H54 (cell line): ENCODE measurements at places on chromosomes 13 and 19.

DNA sequence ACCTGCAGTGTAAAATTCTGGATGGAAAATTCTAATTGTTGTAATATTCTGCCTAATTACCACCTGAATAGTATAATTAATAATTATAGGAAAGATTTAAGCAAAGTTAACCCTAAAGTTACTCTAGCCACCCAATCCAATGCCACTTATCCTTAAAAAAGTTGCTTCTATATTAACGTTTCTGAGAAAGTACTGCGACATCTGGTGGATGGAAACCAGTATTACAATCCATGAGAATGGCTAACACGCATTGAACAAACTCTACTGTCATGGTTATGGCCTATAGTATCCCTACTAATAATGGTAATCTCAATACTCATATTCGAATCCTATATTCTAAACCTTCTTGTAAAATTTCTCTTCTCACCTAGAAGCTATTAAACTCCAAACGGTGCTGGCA, 1551.8 kb downstream of the SLITRK1 start:
- no peak for DNase-seq

DNA sequence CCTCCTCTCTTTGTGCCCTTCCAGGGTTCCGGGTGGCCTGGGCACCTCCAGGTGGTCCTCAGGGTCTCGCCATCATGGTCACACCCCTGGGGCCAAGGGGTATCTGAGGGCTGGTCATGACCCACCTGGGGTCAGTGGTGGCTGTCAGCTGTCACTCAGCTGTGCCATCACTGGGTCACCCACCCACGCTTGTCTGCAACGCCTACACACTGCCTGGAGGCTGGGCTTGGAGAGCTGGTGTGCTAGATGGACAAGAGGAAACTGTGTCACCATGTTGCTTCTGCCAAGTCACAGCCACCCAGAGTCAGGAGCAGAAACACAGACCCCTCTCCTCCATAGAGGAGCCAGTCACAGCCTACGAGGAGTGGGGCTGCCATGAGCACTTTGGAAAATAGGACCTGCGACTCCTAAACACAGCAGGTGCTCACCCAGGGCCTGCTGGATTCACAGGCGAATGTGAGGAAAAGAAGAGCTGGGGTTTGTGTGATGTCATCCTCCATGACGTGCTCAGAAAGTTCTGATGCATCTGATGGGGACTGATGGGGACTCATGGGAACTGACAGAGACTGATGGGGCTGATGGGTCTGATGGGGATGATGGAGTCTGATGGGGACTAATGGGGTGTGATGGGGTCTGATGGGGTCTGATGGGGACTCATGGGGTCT, 10.7 kb upstream of the GRTP1 start:
- no peak for DNase-seq

- DNase-seq, result no peak
Observed at GRCh38 chr13:66138172-66138811, 1091.8 kb downstream of the PCDH9 start.

- no peak for DNase-seq
Observed at GRCh38 chr13:73413656-73414055, 354.9 kb downstream of the KLF5 start.

DNA sequence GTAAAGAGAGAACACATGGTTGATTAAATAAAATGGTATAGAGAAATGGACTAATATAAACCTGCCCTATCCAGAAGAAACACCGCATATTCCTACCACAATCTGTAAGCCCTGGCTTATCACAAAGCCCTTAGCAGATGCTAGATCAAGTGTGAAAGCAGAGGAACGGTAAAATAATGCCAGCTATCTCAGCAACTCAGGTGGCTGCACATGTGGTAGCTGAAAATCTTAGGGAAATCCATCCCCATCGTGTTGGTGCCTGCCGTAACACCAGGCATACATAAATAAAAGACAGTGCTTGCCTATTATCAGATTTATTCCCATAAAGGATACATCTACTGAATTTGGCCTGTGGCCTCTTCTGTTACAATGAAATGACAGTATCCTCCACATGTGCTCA, 304.1 kb upstream of the MAB21L1 start:
- no peak for DNase-seq

DNA sequence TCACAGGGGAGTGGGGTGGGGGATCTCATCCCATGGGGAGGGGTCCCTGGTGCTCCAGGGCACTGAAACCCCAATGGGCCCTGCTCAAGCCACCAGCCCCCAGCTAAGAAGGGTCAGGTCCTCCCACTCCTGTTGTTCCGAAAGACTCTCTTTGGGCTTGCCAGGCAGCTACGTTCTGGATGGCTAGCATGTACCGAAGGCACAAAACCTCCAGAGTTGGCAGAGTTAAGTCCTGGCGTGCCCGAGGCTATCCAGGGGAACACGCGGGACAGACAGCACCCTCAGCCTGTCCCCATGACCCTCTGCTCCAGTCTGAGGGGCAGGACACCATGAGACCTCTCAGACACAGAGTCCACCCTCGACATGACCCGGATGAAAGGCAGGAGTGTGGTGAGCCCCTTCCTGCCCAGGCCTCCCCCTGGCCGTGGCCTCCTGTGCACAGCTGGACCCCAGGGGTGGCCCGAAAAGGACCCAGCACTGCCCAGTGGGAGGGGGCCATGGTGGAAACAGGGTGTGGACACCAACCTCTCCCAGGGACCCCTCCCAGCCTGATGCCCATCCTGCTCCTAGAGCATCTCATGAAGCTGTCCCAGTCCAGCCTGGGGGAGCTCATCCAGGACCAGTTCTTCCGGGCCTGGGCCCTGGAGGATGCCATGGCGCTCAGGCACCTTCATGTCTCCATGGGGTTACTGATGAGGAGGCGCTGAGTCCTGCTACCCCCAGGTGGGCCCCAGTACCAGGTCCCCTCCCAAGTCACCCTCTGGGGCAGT, 53.0 kb upstream of the TPM4 start:
- no peak for DNase-seq
